ENCODE measurements at places on chromosomes 16 and 17. TPM values are rescaled to one million over a fixed set of nuclear protein-coding genes. Genes with fewer than 3 reads are reported as not detected.

ITPRIPL2 gene
- 7.1 TPM for total RNA-seq

ITGB3 gene
- total RNA-seq = 0.93 TPM

TTYH2 gene
- 7.1 TPM for total RNA-seq

SLC5A11 gene
- total RNA-seq = not detected

DNA sequence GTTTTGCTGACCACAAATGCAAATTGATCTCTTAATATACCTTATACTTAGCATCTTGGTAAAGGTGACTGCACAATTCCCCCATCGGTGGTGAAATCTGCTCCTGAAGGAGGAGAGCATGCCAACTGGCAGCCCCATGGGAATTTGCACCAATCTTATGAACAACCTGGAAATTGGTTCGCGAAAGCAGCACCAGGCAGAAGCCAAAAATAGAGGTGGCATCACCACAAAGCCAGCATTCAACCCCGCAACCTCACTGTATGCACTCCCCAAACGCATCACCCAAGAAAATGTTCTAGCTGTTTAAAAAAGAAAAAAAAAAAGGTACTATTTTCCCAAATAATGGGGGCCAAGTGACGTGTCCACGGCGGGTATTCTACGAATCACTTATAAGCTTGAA lies 213.4 kb downstream of the ZFHX3 start:
- H3K4me1 ChIP-seq = peaks cover 5% of the 10 kb centered on the region
- no peaks in the 10 kb centered on the region for H3K27me3 ChIP-seq
- H3K4me3 ChIP-seq = no peak overlapping the region
- no peak for DNase-seq
- H3K27ac ChIP-seq = no peak overlapping the region

DNA sequence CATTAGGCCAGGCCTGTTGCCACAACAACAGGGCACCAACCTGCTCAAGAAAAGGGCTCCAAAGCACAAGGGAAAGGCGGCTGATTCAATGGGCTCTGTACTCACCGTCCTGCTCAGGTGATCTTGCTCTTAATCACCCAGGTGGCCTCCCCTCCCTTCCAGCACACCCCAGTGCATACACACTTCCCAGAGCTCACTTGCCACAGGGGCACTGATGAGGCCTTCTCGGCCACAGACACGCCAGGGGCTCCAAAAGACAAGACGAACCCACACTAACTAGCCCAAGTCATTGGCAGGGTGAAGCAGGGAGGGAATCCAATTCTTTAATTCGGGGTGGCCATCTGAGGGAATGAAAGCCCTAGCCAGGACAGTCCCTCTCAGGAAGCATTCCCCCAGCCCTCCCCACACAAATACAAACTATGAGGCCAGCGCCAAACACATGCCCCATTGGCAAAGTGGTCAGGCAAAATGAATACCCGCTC lies 1.4 kb downstream of the MYO18A start:
- peaks cover 34% of the 10 kb centered on the region for H3K4me1 ChIP-seq
- no peaks in the 10 kb centered on the region for H3K36me3 ChIP-seq
- peaks cover 6% of the 10 kb centered on the region for H3K27me3 ChIP-seq
- peak overlapping the region; percentile 14 for H3K4me3 ChIP-seq
- DNase-seq = no peak

GRCh38 chr16:23252310-23252709 lies 49.8 kb upstream of the SCNN1B start:
- no peak overlapping the region for H3K4me3 ChIP-seq
- peaks cover 4% of the 10 kb centered on the region for H3K27me3 ChIP-seq
- H3K36me3 ChIP-seq = no peaks in the 10 kb centered on the region
- peak; percentile 42 for DNase-seq
- no peak overlapping the region for H3K27ac ChIP-seq
- no peaks in the 10 kb centered on the region for H3K4me1 ChIP-seq
